ENCODE measurements at places on chromosomes 5 and 9. TPM values are rescaled to one million over a fixed set of nuclear protein-coding genes. Genes with fewer than 3 reads are reported as not detected.

DNA sequence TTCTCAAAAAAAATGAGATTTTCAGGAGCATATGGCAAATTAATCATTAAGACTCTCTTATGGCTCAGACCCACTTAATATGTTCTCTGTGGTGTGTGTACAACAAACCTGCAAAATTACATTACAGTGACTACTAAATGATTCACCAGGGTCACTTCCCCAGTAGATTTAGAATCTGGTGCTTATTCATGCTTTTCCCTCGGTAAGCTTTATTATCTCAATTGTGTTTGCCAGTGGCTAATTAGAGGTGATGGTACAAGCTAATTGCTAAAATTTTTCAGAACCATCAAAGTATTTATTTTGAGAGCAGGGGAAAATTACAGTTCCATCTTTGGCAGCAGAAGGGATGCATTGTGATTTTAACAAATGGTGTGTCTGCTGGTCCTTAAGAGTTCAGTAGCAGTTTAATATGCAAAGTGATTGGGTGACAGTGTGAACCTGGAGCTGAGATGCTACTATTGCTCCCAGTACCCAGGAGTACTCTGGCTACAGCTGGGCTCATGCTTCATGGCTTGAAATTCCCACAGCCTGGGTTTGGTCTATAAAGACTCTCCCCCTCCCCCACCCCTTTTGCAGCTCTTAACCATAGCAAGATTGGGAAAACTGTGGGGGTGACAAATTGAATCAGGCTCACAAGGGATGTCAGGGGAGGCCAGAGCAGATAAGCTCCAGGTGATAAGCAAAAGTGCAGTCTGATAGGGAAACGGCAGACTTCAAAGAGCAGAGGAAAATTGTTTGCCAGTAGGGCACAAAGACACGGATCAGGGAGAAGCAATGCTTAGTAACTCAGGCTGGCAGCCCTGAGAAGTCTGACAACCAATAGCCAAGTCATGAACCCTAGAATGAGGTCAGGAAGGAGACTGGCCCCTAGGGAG lies 92.8 kb upstream of the RAD23B start:
- DNase-seq = no peak

GRCh38 chr9:127546125-127546832 lies 65.8 kb upstream of the STXBP1 start:
- no peak for DNase-seq

Gene FAM221B
- total RNA-seq = not detected

Gene AQP3
- 26.2 TPM for total RNA-seq

- DNase-seq = no peak
Measured at GRCh38 chr9:79360387-79361347, 211.1 kb upstream of the TLE4 start.

Gene BARHL1
- total RNA-seq = not detected

DNA sequence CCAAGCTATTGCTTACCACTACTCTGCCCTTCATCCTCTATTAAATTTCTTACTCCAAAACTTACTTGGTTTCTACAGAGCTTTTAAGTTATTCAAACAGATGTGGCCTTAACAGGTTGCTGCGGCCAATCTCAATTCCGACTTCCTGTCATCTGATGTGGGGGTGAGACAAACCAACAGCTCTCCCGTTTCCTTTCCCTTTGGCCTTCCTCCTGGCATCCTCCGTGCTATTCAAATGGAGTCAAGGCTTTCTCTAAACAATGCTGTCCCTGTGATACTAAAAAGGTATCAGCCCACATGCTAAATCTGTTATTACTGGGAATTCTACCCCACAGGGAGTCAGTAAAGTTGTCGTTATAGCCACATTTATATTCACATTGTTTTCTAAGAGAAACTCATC lies 11.8 kb downstream of the RBM18 start:
- DNase-seq = no peak

DNA sequence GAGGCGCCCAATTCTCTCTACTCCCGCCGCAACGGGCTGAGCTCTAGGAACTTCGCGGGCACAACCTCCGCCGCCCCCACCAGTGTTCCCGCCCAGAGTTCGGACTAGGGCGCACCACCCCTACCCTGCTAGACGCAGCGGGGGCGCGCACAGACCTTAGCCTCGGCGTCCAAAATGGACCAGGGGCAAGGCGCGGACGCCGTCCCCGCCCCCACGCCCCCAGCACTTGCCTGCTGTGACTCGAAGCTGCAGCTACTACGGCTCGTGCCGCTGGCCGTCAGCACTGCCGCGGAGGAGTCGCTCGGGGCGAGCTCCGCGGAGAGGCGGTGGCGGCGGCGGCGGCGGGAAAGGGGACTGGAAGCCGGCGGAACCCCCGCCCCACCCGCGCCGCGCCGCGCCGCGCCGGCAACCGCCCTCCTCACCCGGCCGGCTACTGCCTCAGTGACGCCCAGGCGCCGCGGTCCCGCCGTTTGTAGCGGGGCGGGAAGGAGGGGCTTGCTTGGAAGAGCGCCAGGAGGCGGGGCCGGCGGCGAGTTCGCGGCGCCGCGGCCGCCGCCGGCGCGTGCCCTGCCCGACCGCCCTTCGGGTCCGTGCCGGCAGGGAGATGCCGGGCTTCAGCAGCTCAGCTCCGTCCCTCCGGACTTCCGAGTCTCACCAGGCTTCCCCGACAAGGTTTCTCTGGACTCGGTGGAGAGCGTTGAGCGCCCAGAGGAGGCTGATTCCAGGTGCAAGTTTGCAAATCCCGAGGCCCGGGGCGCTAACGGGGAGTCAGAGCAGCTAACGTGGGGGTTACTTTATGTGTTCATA lies 4.5 kb downstream of the ELAVL2 start:
- no peak for DNase-seq

GRCh38 chr5:169945831-169946261 lies 34.4 kb downstream of the INSYN2B start:
- DNase-seq = peak; percentile 86

DNA sequence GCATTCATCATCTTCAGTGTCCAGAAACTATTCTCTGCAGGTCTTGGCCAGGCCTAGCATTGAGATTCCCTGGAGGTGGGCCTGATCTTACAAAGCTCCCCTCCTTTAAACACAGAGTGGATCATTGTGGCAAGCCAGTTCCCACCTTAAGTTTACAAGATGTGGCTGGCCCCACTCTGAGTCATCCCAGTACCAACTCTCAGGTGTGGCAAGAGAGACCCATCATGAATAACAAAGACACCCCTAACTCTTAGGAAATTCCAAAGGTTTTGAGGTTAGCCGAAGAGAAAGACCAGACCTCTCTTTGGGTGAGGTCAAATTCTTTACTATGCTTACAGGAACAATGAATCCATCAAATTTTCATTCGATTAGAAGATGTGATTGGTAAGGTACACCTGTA lies 78.2 kb downstream of the RFK start:
- DNase-seq = no peak

Gene DMXL1
- 51.4 TPM for total RNA-seq

Gene STRBP
- total RNA-seq = 37.2 TPM

DNA sequence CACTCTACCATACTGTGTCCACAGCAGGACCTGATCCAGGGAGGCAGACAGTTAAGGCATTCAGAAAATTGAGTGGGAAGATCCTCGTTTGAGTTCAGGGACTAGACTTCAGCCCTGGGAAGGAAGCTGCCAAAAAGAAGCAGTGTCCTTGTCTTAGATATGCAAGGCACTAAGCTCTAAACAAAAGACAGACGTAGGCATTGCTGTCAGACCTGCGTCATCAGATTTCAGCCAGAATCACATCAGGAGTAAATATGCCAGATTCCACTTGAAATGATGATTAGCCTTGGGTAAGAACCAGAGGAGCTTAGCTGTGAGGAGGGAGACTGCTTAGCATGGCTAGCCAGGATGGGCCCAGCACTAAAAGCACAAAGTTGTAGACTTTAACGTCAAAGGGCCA lies 56.7 kb downstream of the MAMDC2 start:
- DNase-seq = peak; percentile 62

Data from mucosa of gallbladder (tissue), 1 donor.